ENCODE measurements at places on chromosomes 5 and 9.

DNA sequence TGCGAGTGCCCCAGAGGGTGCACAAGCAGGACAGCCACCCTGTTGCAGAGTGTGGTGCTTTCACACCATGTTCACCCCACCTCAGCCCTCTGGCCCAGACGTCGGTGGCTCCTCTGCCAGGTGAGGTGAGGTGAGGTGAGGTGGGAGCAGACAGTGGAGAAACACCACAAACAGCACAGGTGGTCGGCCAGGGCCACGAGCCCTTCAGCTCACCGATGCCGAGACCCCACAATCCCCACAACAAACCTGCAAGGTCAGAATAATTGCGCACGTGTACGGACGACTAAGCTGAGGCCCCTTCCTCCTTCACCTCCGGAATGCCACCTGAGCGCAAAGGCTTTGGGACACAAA is 10.5 kb downstream of the BRD3 start:
- no peak for DNase-seq

DNA sequence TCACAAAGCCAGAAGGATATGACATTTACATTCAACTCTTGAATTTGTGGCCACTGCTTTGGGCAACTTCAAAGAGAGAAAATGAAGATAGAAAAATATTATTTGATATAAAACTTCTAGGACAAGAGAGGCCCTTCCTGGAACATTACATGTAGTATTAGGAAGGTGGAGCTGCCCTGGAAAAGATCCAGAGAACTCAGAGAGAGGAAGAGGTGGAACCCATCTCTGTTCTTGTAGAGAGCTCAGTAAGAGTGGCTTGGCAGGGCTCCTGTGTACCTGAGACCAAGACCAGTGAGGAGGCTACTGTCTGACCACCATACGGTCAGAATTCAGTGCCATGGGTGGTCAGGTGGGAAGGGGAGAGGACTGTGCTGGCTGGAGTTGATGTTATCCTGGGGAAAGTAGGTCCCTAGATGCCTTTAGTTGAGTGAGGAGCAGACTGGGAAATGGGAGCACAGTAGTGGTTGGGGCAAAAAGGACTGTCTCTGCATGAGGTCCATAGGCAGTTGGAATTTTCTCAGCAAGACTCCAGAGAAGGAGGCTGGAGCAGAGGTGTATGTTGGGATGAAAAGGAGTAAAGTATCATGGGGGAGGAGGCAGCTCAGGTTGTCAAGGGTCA is 7.6 kb downstream of the TGFBI start:
- DNase-seq = no peak

DNA sequence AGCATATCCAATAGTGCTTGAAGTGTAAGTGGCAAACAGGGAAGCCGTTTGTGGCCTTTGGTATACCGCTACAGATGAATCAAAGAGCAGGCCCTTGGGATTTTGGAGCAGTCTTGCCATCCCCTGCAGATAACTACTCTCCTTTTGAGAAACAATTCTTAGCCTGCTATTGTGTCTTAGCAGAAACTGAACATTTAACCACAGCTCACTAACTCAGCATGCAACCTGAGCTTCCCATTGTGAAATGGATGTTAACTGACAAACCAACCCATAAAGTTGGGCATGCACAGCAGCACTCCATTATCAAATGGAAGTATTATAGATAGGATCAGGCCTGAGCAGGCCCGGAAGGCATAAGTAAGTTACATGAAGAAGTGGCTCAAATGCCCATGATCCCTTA is 315.3 kb upstream of the PTGER4 start:
- no peak for DNase-seq

DNA sequence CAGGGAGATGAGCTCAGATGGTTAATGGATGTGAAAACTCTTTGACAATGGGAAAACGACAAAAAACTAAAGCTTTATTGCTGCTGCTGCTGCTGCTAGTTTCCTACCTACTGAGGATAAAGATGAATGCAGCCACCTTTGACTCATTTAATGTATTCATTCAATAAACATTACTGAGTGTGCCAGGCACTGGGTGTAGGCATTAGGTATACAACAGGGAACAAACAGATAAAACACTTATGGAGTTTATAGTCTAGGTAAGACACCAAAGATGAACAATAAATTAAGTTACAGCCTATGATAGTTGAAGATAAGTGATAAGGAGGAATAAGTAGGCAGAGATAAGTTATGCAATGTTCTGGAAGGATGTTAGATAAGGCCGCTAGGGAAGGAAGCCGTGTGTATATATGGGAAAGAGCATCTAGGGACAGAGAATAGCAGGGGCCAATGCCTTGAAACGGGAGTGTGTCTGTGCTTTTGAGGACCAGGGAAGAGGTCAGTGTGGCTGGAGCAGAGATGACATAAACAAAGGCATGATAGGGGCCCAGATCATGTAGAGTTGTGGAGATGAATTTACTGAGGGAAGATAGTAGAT is 477.6 kb downstream of the NTRK2 start:
- DNase-seq = no peak

DNA sequence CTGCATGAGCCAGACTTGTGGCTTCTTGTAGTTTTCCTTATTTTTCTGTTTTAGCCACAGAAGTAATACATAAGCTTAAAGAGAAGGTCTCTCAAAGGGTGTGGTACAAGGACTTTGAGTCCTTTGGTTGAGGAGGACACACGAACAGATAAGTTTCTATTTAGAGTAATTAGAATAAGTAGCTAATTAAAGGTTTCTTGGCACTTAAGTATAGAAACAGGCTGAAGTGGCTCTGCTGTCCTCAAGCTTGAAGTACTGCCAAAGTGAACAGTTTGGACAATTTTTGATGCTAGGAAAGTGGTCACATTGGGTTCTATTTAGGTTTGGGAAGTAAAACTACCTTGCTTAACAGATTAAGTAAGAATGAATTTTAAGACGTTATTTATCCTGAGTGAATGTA is 278.3 kb upstream of the MPDZ start:
- no peak for DNase-seq

DNA sequence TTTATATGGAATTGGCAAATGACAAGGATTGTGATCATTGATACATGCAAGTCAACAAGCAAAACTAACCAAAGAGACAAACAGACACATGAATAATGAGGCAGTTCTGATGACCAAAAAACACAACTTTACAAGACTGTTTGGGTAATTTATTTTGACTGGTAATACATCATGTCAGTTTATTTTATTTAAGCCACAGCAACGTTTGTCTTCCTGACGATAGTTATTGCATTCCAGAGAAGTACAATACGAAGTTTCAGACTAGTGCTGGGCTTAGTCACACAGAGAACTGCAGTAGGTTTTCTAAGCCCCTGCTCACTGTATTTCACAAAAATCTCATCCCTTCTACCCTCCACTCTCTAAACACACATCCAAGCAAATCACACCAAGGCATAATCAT is 514.2 kb downstream of the RAB3C start:
- DNase-seq = no peak

GRCh38 chr5:132009706-132010405 is 1.6 kb downstream of the ACSL6 start:
- DNase-seq = no peak

- no peak for DNase-seq
Measured at GRCh38 chr5:131389096-131389868, 125.4 kb downstream of the CDC42SE2 start.

DNA sequence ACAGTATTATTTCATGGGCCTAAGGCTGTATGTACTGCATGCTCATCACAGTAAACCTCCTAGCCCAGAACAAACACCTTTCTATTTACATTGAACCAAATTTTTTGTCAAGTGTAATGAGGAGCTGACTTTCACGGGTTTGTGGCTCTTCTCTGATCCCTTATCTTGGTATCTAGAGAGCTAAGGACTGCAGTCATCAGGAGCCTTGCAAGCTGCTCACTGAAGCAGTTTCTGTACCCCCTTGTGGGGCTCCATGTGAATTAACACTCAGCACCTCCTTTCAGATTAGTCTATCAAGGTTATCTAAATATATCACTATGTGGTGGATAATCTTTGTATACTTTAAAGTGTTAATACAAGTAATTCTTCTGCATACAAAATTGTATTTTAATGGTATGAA is 108.2 kb downstream of the AUH start:
- DNase-seq = peak; percentile 7

DNA sequence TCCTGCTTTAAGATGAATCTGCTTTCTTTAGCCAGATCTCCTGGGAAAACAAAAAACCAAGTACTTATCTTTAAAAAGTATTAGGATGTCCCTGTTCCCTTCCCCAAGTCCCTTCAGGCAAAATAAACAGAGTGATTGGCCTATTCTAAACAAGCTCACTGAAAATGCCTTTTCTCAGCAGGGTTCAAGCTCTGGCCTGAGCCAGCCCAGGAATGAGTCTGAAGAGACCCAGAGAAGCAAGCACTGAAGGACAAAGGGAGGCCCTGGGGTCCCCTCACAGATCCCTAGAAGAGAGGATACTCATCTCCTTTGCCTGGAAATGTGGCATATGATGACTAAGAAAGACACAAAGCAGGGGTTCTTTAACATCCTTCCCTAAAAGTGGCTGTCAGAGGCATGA is 66.8 kb upstream of the MAP1B start:
- DNase-seq = no peak

DNA sequence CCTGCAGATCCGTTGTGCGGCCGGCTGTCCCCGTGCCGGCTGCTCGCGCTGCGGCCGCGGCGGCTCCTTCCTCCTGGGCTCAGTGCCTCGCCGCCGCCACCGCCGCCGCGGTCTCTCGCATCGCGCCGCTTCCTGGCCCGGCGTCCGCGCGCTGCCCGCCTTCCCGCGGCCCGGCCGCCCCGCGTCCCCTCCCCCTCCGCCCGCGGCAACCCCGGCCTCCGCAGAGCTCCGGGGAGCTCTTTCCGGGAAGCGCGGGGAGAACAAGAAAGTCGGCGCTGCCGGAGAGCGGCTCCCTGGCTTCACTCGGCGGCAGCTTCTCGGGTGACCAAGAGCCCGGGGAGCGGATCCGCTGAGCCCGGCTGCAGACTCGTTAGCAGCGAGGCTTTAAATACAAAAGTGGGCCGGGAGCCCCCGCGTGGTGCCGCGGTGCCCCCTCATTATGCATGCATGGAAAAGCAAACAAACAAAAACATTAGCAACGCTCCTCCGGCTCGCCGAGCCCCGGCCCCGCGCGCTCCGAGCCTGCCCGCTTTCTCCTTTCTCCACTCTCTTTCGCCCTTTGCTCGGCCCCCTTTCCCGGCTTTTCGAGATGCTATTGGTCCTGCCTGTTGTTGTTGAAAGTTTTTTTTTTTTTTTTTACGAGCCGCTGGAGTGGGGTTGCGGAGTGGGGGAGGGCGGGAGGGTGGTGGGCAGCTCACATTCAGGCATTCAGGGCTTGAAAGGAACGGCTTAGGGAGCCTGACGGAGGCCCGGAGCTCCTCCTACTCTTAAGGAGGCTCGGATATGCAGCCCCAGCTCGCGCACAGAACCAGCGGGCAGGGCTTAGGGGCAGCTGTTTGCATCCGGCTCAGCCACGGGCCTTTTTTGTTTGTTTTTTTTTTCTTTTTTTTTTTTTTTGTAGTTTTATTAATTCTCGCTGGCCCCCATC is at the start of gene GAS1:
GAS1 (minus strand) TSS at position 361 of the 928 bp plus-strand sequence. CDS start 727 bp downstream, outside the sequence.
- DNase-seq = peak; percentile 59

DNA sequence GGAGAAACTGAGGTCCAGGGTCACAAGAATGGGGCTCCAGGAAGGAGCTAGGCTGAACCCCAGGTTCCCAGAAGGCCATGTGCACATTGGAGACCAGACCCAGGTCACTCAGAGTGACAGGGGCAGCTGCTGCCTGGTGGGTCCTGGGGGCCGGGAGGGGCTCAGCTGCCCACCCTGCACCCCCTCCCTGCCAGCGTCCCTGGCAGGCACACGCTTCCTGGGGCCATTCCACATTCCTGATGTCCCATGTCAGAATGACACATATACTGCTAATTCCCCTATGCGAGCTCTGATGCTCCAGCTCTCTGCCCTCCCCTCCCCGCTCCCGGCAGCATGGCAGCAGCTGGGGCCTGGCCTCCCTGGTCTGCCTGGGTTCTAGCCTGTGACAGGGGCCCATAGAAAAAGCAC is 14.0 kb downstream of the FGFR4 start:
- no peak for DNase-seq

DNA sequence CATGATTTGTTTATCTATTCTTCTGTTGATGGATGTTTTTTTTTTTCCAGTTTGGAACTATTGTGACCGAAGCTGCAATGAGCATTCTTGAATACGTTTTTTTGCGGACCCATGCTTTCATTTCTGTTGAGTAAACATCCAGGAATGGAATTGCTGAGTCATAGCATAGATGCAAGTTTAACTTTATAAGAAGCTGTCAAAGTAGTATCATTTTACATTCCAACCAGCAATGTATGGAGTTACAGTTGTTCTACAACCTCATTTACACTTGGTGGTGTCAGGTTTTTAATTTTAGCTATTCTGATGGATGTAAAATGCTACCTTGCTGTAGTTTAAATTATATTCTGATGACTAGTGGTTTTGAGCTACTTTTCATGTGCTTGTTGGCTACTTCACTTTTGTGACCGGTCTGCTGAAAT is 49.0 kb downstream of the NPR3 start:
- no peak for DNase-seq

- no peak for DNase-seq
Measured at GRCh38 chr5:121503111-121503840, 348.4 kb upstream of the FTMT start.

DNA sequence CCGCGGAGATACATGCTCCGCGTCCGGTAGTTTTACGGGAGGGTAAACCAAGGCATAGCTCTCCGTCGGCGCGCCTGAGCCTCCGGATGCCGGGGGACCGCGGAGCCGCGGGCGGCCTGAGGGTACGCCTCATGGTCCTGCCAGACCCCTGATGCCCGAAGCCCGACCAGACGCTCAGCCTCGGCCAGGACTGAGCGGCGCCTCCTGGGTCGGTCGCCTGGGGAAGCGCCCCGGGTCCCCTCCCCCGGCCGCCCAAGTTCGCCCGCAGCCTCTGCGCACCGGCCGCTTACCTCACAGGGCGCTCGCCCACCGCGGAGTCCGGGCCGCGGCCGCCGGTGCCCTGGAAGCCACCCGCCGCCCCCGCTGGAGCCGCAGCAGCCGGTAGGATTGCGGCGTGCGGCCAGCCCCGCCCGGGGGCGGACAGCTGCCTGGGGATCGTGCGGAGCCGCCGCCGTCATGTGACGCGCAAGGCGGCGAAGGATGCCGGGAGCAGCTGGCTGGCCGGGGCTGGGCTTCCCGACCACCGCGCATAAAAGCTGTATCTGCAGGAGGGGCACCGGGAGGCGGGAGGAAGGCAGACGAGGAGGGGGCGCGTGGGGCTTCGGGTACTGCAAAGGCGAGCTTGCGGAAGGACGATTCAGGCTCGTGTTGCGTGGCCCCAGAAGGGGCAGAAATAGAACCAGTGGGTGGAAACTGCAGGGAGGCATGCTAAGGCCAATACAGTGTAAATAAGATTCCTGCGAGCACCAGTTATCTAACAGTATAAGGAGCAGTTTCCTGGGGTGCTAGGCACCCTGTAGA is at the start of gene FBXO10:
FBXO10 (minus strand) TSS at position 460 of the 801 bp plus-strand sequence. CDS start 34,612 bp downstream, outside the sequence.
- DNase-seq = no peak

DNA sequence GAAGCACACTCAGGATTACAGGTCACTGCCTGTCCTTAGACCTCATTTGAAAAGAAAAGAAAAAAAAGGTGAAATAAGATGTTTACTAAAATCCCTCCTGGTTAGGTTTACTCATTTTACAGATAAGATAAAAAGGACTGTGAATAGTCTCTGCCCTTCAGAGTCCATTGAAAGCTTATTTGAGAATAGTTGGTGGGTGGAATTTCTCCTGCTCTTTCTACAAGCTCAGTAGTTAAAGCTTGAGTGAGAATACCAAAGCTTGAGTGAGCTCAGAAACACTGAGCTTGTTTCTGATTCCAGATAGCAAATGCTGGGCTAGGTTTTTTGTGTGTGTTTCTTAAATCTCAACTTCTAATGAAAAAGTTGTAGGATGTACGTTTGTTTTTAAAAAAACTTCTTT is 106.7 kb downstream of the SLF1 start:
- DNase-seq = no peak

GRCh38 chr5:156870498-156870839 is 20.4 kb downstream of the PPP1R2B start:
- no peak for DNase-seq

GRCh38 chr9:34664281-34665066 is 2.0 kb upstream of the CCL27 start:
- DNase-seq = peak; percentile 12
